ENCODE measurements at places on chromosomes 3 and 15.

DNA sequence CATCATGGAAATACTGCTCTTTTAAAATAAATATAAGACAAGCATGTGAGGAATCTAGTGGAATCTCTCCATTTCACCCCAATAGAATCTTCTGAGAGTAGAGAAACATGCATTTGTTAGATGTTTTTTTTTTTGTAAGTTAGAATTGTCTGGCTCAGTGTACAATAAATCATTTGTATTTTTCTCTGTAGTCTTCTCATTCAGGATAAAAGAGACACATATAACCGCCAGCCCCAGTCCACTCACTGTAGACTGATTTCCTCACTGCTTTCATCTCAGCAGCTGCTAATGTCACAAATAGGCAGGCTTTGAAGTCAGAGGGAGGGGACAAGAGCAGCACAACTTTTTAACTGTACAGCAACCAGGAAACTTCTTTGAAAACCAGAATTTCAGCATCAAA, 140.2 kb upstream of the RBMS3 start:
- DNase-seq: no peak

- DNase-seq: no peak
These were observed 1.9 kb downstream of the AEN start for GRCh38 chr15:88623061-88623460.

DNA sequence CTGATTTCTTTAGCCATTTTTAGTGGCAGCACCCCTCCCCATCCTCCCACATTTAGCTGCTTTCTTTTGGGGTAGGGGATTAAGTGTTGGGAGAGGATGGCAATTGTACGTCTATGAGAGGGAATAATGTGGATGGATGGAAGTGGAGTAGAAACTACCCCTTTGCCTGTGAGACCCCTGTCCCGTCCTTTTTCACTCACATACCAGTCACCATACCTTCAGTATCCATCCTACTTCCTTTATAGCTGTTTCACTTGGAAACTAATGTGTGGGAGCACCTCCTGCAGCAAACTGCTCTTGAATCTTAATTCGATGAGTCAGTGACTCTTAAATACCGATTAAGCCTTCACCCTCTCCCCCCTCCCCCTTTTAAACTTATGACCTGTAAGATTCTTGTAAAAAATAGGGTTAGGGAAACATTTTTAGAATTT, 730 bp downstream of the SPRED1 start:
- DNase-seq: no peak

GRCh38 chr15:71387810-71388209, 272.5 kb downstream of the THSD4 start:
- no peak for DNase-seq

GRCh38 chr15:58537033-58537432, 105.2 kb downstream of the LIPC start:
- DNase-seq: no peak

- DNase-seq: no peak
These were observed 25.2 kb upstream of the IQSEC1 start for GRCh38 chr3:13098192-13098988.

DNA sequence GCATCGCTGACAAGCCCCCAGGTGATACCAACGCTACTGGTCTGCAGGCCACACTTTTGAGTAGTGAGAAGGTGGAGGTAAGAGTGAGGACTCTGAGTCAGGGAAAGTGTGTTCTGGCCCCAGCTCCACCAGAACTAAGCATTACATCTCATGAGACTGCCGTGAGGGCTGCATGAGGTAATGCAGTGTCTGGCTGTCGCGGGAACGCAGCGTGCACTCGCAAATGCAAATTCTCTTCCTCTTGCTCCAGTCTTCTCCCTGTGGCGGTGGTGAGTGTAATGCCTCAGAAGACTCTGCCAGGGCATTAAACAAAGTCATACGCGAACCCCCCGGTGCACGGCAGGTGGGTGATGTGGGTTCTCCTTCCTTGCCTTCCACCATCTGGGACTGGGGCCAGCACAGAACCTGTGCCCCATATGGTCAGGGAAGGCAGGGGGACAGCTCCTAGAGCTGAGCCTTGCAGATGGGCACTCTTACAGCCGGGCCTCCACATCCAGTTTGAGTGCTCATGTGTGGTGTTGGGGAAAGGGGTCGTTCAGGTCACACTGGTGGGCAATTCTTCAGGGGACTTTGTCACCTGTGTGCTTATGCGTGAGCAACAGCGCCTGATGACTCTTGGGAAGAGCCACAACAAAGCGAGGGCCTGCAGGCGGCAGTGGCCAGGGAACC, 175.8 kb downstream of the XXYLT1 start:
- no peak for DNase-seq

DNA sequence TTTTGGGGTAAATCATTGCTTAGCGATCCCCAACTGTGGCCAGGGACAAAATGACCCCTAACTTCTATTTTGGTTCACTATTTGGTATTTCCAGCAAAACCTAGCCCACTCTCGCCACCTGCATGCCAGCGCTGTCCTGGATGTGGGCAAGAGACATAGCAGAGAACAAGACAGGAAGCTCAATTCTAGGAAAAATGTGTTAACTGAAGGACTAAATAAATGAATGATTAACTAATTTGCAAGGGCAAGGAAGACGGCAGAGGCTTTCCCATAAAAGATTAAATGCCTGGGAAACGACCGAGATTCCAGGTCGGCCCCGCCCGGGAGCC, 408 bp downstream of the NICN1 start:
- DNase-seq: no peak

DNA sequence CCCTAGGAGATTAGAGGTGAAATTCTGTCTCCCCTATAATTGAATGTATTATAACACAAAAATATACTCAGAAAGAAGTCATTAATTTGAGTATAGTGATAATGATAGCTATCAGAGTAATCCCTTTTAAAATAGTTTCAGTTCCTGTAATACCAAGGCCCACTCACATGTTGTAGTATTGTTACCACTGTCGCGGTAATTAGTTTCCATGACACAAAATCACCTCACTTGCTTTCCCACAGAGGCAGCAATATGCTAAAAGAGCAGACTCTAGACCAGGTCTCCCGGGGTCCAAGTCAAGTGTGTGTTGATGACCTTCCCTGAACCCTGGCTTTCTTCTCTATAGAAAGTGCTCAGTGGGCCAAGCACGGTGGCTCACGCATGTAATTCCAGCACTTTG, 39.5 kb upstream of the NSMCE3 start:
- DNase-seq: no peak

DNA sequence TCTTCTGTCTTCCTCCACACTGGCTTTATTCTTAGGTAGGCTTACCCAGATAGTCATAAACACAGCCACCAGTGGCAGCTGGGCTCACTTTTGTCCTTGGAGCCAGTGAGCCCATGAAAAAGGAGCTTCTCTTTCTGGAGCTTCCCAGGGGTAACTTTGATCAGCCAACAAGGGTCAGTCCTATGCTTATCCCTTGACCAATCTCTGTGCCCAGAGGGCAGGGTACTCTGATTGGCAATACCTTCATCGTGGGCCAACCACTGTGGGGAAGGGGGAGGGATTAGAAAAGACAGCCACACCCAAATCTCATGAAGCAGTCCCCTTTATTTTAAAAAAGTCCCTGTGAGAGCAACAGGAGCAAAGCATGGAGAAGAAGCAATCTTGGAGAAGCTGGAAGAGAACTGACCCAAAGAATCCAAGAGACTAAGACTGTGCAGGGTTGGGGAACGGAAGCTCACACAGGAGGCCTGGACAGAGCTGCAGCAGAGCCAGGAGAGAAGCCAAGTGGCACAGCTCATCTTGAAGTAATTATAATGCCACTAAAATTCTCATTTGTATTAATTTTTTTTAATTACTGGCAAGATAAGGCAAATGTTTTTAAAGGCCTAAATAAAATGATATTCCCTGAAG, 70.4 kb downstream of the SSUH2 start:
- no peak for DNase-seq

DNA sequence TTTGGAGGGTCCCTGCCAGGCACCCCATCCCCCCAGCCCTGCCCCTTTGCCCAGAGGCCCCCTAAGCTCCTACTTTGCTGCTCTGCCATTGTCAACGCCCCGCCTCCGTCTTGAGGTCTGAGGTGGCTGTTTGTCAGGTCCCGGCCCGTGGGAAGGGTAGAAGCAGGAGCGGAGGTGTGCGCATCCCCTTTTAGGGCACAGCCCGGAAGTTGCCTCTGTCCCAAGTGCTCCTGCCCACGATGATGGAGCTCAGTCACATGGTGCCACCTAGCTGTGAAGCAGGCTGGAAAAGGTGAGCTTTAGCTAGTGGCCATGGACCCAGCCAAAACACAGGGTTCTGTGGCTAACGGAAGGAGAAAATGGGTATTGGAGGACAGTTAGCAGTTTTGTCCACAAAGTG, 28.5 kb upstream of the LCTL start:
- DNase-seq: no peak

GRCh38 chr3:180631317-180631716, 29.4 kb downstream of the TTC14 start:
- DNase-seq: no peak

DNA sequence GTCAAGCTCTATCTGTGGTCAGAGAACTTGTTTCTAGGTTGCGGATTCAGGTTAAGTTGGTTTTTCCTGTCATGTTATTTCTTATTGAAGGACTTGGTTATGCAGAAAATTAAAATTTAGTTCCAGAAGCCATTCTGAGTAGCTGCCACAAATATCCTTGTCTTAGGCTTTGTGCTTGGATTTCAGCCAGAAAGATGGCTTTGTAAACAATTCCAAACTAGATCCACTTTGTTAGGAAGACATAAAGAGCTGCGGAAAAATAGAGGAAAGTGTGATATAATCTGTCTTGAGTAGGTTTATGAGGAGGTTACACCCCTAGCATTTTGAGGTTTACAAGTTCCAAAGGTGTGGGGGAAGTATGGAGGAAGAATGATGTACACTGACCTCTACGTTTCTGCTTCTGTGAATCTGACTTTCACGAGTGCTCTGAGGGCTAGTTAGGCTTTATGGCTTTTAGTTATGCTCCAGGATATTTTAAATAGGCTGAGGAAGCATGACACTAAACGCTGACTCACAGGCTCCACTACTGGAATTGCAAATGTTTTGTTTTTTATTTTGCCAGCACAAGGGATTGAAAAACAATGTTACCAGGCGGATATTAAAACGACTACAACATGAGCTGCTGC, 46.3 kb upstream of the UTS2B start:
- DNase-seq: no peak

DNA sequence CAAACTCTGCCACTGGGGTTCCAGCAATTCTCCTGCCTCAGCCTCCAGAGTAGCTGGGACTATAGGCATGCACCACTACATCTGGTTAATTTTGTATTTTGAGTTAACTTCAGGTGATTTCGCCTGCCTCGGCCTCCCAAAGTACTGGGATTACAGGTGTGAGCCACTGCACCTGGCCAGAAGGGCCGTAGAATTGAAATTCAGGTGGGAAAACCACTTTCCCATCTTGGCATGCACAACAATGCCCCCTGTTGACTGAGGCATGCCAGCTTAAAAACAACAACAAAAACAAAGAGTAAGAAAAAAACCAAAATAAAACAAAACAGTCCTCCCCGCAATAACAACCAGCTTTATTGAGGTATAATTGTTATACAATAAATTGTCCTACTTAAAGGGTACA, 32.6 kb upstream of the RAB11A start:
- no peak for DNase-seq
